ENCODE measurements at places on chromosomes 5 and 9. TPM values are rescaled to one million over a fixed set of nuclear protein-coding genes. Genes with fewer than 3 reads are reported as not detected.

Gene HMGXB3
- 53.1 TPM for total RNA-seq

- peaks cover 21% of the 10 kb centered on the region for H3K4me1 ChIP-seq
- no peak overlapping the region for H3K27ac ChIP-seq
- H3K4me3 ChIP-seq, result no peak overlapping the region
- H3K36me3 ChIP-seq, result no peaks in the 10 kb centered on the region
- DNase-seq, result no peak
Observed at GRCh38 chr5:42636425-42636824, 120.2 kb upstream of the CCDC152 start.

DNA sequence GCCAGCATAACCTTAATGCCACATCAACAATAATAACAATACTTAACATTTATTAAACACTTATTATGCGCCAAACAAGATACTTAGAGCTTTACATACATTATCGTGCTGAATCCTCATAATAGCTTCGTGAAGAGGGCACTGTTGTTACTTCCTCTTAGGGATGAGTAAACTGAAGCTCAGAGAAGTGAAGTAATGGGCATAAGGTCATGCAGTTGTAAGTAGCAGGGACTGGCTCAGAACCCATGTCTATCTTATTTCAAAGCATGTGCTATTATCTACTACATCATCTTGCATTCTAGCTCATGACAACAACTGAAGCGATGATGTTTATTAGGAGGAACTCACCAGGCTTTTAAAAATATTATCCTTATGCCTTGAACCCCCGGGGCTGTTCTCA is 34.9 kb upstream of the PPP3R2 start:
- peaks cover 11% of the 10 kb centered on the region for H3K27me3 ChIP-seq
- H3K27ac ChIP-seq, result no peak overlapping the region
- H3K4me1 ChIP-seq, result peaks cover 9% of the 10 kb centered on the region
- no peak for DNase-seq
- no peaks in the 10 kb centered on the region for H3K36me3 ChIP-seq

DNA sequence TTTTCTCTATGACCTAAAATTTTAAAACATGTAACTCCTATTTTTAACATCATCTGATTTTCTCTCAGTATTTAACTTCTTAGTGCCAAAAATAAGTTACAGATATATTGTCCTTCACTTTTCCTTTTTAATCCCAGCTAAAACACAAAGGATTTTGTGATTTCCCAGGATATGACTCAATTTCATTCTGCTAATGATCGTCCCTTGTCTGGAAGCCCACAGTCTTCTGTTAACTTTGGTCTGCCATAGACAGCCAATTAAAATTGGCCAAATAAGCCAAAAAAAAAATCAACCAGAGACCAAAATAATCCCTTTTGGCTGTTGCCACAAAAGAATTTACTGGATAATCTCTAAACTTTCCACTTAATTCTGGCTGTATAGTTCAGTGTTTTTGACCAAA is 124.5 kb upstream of the FST start:
- H3K4me1 ChIP-seq, result peaks cover 3% of the 10 kb centered on the region
- H3K27ac ChIP-seq, result no peak overlapping the region
- DNase-seq, result no peak
- no peaks in the 10 kb centered on the region for H3K36me3 ChIP-seq

- H3K27ac ChIP-seq, result no peak overlapping the region
- H3K4me3 ChIP-seq, result no peak overlapping the region
- no peaks in the 10 kb centered on the region for H3K36me3 ChIP-seq
Observed at GRCh38 chr5:17477043-17477442, 21.0 kb upstream of the TAF11L2 start.

Measured in mesothelial cell of epicardium (in vitro differentiated cells).